RPMI7951 (cell line): ENCODE measurements at places on chromosomes 2 and 18. TPM values are rescaled to one million over a fixed set of nuclear protein-coding genes. Genes with fewer than 3 reads are reported as not detected.

Gene FAM110C
- not detected in 2 replicates for total RNA-seq

Gene DSC1
- not detected in 2 replicates for total RNA-seq

Gene RGPD3
- total RNA-seq = 0.12 and 0.20 TPM in 2 replicates

Gene NAT8
- not detected in 2 replicates for total RNA-seq

Gene SCN2A
- total RNA-seq = under 0.01 and 0.29 TPM in 2 replicates

Gene UGT1A5
- not detected in 2 replicates for total RNA-seq

Gene DSC2
- total RNA-seq = not detected in 2 replicates

Gene TCF7L1
- total RNA-seq = 0.39 TPM in 1 of 2 replicates, not detected in the other

Gene RGPD4
- total RNA-seq = not detected in 2 replicates

Gene TGFA
- total RNA-seq = 4.2 and 4.3 TPM in 2 replicates

GRCh38 chr2:159396799-159397198 lies 110.3 kb upstream of the WDSUB1 start:
- DNase-seq = no peak

DNA sequence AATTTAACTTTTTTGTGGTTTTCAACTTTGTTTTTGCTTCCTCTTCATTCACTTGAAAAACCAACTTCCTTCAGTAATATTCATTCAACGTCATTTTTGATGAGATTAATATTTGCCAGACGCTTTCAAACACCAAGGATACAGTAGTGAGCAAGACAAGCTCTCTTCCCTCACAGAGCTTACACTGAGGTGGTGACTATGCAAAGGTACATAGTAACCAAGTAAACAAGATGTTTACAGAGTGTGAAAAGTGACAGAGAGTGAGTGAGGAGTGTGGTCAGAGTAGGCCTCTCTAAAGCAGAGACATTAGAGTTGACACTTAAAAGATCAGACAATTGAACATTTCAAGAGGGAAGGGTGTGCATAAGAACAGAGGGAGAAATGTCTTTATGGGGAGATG lies 155.5 kb downstream of the TMEM247 start:
- DNase-seq = no peak

- DNase-seq = no peak
Measured at GRCh38 chr2:39144416-39144815, 23.6 kb upstream of the SOS1 start.

DNA sequence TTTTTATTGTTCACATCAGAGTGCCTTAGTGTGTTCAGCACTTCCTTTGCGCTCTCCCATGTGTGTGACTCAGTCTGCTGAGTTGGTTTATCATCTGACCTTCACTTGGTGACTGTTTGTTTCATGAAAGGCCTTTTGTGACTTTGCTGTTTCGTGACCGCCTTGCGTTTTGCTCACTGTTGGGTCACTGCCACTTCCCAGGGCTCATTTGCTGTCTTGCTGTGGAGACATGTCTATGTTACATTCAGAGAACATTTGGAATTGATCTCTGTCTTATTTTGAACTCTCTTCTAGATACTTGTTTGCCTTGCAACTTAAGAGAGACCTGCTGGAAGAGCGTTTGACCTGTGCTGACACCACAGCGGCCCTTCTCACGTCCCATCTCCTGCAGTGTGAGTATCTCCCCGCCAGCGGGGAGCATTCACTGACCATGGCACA lies 54.7 kb downstream of the FARP2 start:
- DNase-seq = peak; percentile 96

- DNase-seq = no peak
Measured at GRCh38 chr2:132692816-132693215, 22.8 kb upstream of the LYPD1 start.

DNA sequence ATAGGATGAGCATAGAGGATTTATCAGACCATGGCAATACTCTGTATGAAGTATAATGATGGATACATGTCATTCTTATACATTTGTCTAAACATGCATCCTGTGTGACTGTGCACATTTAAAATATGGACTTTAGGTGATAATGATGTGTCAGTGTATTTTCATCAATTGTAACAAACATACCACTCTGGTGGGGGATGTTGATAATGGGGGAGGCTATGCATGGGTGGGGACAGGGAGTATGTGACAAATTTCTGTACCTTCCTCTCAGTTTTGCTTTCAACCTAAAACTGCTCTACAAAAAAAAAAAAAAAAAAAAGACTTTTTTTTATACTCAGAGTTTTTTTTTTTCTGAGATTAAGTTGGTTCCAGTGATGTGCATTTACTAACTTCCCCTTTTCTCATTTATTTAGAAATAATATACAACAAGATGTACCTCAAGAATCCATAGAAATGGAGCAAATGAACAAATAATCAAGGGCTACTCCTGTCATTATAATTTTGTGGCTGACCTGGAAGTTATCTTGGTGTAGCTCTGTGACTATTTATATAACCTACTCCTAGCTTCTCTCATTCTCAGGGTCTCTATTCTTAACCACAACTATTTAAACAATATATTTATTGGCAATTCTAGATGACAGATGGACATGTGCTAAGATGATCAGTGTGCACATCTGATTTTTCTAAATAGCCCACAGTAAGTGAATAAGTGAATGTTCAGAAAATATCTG lies 108.9 kb upstream of the ITGA4 start:
- no peak for DNase-seq

- DNase-seq = no peak
Measured at GRCh38 chr2:148643421-148643820, 1.1 kb upstream of the EPC2 start.

GRCh38 chr18:54086046-54086802 lies 138.2 kb downstream of the MBD2 start:
- DNase-seq = no peak

- no peak for DNase-seq
Measured at GRCh38 chr2:48592067-48592466, 25.6 kb upstream of the GTF2A1L start.

- DNase-seq = no peak
Measured at GRCh38 chr2:50646226-50646625, 385.7 kb downstream of the NRXN1 start.

DNA sequence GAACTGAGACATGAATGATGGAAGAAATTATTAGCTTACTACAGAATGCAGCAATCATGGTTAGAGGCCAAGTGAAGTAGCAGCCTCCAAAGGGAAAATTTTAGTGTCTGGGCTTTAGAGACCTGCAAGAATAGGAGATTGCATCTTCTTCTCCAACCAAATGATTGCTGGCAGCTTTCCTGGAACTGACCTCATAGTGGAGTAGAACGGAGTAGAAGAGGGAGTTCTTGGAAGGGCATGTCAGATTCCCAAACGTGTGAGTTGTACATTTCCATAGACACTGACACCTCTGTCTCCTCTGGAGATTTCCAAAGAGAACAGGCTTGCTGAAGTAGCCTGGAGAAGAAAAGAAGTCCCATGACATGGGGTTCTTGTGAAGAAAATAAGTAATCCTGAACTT lies 169.8 kb upstream of the ERBB4 start:
- peak; percentile 11 for DNase-seq

- DNase-seq = peak; percentile 42
Measured at GRCh38 chr18:79950515-79951341, 725 bp downstream of the SLC66A2 start.

GRCh38 chr2:12119841-12120240 lies 373.4 kb downstream of the LPIN1 start:
- peak; percentile 85 for DNase-seq

- DNase-seq = no peak
Measured at GRCh38 chr2:150012986-150013385, 425.4 kb upstream of the MMADHC start.

DNA sequence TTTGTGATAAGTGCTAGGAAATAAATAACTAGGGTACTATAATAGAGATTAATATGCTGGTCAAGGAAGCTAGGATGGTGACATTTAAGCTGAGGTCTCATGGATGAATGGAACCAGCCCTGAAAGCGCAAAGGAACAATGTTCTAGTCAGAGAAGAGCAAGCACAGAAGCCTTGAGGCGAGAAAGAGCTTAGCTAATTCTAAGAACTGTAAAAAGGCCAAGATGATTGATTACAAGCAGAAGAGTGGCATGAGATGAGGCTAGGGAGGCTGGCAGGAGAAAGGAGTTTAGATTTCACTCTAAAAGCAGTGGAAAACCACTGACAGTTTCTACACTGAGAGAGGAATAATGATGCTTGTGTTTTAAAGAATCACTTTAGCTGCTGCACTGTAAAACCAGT lies 3.4 kb upstream of the YIPF4 start:
- peak; percentile 16 for DNase-seq

- DNase-seq = no peak
Measured at GRCh38 chr2:113840518-113840917, 49.4 kb upstream of the ACTR3 start.

DNA sequence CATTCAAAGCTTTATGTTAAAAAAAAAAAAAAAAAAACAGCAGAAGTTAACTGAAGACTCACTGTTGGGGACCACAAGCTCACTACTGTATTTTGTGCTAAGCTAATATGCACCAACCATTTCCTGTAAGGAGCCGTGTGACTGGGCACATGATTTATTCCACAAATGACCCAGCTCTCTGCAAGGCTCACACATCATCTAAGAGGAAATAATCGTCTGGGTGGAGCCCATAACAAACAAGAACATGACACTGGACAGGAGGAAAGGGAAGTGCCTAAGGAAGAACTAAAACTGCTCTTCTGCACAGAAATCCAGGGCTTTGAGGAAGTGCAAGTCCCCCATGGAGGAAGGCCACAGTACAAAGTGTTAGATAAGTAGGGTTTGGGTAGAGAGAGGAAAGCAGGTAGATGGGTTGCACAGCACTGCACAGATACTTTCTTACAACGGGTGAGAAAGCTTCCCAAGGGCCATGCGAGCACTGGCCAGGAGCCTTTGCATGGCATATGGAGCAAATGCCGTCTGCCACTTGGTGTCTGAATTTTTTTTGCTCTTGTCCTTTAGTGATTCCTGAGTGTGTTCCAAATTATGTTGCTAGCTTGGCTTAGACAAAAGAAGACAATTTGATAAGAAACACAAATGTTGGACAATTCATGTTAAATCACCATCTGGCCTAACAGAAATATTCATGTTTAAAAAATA lies 24.4 kb downstream of the NFE2L2 start:
- DNase-seq = peak; percentile 82

DNA sequence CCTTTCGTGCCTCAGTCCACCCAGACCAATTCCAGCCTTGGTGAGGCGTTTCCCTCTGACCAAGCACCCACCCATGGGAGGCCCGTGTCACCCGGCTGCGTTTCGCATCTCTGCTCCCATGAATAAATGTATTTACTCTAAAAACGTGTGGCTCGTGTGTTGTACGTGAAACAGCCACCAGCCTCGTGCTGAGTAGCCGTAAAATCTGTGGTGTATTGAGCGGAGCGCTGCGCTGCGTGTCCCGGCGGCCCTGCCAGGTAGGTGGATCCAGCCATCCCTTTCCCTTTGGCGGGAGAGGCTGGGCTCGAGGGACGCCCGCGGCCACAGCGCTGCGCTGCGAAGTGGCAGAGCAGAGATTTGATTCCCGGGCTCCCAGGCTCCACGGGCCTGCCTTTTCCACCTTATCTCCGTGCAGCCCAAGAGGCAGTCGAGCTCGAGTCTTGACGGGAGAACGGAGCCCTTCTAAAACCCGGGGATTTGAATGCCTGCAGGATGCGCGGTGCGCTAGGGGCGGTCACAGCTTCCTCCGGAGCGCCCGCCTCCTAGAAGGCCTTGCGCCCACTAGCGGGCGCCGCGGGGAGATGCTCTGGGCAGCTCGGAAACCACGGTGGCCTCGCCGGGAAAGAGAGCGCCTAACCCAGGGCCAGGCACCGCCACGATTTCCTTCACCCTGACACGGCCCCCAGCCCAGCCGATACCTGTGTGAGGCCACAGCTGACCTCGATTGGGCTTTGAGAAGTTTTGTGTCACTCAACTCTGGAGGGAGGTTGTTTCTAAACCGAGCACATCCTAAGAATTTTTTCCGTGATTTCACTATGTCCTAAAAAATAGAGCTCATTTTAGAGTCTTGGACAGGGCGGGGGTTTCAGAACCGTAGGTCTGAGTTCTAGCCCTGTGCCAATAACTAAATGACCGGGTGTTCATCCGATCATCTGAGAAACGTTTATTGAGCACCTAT lies 3.9 kb upstream of the PSMD1 start:
- DNase-seq = peak; percentile 82

GRCh38 chr2:138893746-138894145 lies 113.6 kb upstream of the NXPH2 start:
- no peak for DNase-seq

GRCh38 chr18:6929370-6930102 lies 188.1 kb downstream of the LAMA1 start:
- peak; percentile 11 for DNase-seq

DNA sequence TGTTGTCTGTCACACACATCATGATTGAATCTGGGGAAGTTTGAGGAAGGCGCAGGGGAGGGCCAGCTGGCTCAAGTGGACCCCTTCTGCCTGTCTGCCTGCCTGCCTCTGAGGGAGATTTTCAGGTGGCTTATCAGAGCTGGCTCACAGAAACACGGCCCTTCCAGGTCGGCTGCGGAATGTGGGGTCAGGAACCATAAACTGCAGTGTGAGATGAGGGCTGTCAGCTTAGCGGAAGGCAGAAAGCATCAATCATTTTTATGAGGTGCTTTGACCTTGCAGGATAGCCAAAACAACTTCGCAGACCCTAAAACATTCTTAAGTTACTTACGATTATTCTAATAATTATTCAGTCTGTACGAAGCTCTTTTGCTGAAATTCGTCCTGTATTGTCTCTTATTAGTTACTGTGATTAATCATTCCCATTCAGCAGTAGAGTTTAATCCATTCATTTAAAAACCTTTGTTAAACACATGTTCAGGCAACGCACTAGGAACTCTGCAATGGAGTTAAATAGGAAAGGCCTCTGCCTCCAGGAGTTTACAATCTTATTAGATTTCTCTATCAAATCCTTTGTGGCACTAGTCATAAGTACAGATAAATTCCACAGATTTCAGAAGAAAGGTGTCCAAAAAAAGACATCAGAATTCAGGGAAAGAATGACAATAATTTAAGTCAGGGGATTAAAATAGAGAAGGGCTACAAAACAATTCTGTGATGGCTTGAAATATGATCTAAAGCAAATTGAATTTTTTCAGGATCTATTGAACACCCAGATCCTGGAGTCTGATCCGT lies 371.6 kb downstream of the HRH4 start:
- no peak for DNase-seq

GRCh38 chr18:9746958-9747357 lies 38.9 kb downstream of the RAB31 start:
- DNase-seq = no peak

- no peak for DNase-seq
Measured at GRCh38 chr2:220320326-220320725, 692.9 kb downstream of the SLC4A3 start.

GRCh38 chr2:70440621-70441020 lies 113.0 kb downstream of the TGFA start:
- no peak for DNase-seq

- no peak for DNase-seq
Measured at GRCh38 chr2:71926089-71926447, 221.6 kb downstream of the CYP26B1 start.

GRCh38 chr2:65392609-65393008 lies 39.8 kb downstream of the SPRED2 start:
- no peak for DNase-seq

DNA sequence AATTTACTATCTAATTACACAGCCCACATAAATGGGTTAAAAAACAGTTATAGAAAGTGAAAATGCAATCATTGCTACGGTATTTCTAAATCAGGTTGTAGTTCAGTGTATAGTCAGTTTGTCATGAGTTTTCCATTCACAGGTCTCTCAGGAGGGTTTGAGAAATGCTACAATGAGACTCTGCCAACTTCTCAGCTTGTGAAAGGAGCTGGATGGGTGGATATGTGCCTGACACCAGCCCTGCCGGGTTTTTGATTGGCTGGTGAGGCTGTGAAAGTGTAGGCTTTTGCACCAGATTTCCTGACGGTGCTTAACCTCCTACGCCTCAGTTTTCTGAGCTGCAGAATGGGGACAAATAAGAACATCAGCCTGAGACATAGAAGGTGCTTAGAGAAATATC lies 102.6 kb upstream of the SMIM21 start:
- no peak for DNase-seq

- DNase-seq = peak; percentile 49
Measured at GRCh38 chr18:77131652-77132368, 773 bp downstream of the MBP start.
